ENCODE measurements at places on chromosomes 4 and X.
A peak's percentile ranks its signal among the peaks of the same experiment; 100 is the strongest.

DNA sequence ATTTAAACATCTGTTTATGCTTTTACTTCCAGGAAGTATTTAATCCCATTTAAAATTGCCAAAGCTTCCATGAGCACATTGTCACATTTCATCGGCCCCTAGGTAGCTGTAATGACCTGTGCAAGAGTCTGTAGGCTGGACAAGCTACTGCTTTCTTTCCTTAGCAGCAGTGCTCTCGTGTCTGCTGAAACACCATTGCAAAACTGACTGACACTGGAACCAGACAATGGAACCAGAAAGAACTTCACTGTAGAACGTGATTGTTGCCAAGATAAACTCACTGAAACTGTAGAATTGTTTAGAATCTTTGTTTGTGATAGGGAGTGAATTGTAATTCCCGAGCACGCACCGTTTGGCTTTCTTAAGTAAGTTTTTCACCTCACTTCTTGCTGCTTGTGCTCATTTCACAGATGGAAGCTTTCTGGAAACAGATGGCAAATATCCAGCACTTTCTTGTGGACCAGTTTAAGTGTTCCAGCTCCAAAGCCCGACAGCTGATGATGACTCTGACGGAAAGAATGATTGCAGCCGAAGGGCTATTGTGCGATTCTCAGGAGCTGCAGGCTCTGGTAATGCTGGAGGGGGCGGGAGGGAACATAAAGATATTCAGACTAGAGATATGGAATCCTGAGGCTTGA lies 36.9 kb downstream of the EVC start:
- peak; percentile 28 for DNase-seq

- no peak for DNase-seq
These were observed 365.1 kb upstream of the CXorf51A start for GRCh38 chrX:147179625-147180024.

DNA sequence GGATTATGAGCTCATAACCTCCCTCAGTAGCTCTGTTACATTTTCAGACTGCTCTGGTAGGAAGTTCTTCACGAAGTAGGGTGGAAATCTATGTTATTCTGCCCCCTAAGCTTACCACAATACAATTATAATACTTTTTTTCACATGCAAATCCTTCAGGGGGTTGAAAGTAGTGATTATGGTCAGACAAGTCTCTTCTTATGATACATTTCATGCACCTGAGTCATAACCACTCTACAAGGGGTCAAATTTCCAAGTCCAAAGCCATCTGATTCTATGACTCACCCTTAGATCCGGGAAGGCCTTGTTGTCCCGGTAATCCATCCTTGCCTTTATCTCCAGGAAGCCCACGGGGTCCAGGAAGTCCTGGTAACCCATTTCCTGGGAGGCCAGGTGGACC lies 95.2 kb downstream of the ATG4A start:
- no peak for DNase-seq

DNA sequence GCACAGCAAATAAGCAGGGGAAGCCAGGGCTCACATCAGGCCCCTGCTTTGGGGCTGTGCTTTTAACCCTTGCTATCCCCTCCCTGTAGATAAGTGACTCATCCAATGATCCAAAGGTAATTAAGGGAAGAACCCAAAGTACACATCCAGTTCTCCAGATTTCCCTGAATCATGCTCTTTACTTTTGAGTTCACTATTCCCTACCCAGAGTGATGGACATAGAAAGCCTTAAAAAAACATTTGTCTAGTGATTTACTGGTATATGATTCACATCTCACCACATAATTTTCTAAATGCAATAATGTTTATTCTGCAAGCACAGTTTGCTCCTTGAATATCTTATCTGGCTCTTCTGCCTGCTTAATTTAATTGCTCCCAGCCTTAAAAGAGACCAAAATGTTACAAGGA lies 136.2 kb downstream of the PPP3CA start:
- no peak for DNase-seq

DNA sequence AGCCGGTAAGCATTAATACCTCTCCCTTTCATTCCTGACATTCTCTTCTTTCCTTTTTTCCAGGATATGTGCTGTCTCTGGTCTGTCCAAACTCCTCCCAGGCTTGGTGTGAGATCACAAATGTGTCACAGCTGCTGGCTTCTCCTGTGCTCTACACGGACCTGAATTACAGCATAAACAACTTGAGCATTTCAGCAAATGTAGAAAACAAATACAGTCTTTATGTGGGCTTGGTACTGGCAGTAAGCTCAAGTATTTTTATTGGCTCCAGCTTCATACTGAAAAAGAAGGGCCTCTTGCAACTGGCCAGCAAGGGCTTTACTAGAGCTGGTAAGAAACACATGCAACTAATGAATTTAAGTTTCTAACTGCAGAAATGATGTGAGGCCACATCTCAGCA lies 8.4 kb downstream of the NIPAL1 start:
- no peak for DNase-seq

- DNase-seq: no peak
These were observed 605.9 kb upstream of the DIPK2B start for GRCh38 chrX:45806410-45807121.

DNA sequence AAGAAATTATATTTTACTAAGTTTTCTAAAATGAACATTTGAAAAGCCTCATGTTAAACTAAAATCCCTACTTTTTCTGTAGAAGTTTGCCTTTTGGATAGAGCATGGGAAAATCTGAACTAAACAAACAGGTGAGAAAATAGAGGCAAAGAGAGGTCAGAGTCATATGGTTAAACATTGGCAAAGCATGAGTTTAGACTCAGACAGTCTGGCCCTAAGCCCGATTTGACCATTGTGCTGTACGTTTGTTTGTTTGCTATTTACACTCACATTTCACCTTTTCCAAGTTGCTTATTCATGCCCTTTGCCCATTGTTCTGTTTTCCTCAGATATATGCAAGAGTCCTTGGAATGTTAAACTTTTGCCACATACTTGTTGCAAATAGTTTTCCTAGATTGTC lies 85.4 kb downstream of the TIGD2 start:
- no peak for DNase-seq
